Naive B cell (primary cell): ENCODE measurements at places on chromosomes 12 and 14. TPM values are rescaled to one million over a fixed set of nuclear protein-coding genes. Genes with fewer than 3 reads are reported as not detected.

DNA sequence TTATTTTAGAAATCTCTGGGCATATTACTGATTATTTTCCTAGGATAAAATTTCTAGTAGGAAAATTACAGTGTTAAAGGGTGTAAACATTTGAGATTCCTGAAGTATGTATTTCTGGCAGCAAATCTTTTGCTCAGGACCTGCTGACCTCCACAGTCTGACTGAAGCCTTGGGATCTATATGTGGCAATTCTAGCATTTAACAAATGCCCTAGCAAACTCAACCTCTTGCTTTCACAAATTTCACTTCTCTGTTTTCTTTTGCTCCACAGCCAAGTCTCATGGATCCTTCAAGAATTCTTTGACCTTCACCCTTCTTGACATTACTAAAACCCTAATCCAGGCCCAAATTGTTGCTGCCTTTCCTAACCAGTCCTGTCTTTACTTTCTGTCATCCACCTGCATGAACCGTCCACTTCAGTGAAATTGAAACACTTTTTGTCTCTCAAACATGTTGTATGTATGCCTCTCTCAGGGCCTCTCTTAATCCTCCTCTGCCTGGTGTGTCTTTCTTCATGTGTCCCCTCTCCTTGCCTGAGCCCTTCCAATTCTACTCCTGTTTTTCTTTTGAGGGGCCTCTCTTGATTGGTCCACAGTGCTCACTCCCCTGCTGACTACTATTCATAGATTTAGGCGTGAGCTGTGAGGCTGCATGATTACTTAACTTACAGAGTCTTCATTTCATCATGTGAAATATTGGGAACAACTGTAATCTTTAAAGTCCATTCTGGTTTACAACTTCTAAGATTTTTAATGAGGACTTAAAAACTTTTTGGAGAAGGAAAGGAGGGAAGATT, 5.1 kb upstream of the DYRK4 start:
- DNase-seq, result no peak

GRCh38 chr12:27561535-27562350, 37.7 kb downstream of the PPFIBP1 start:
- DNase-seq, result no peak

GRCh38 chr12:96063046-96063445, 27.7 kb upstream of the LTA4H start:
- no peak for DNase-seq

The ADGRD1 gene
- 2.9 TPM for polyA plus RNA-seq

- DNase-seq, result no peak
Observed at GRCh38 chr14:103775506-103775905, 59.9 kb downstream of the ZFYVE21 start.

The GSG1 gene
- polyA plus RNA-seq, result not detected

DNA sequence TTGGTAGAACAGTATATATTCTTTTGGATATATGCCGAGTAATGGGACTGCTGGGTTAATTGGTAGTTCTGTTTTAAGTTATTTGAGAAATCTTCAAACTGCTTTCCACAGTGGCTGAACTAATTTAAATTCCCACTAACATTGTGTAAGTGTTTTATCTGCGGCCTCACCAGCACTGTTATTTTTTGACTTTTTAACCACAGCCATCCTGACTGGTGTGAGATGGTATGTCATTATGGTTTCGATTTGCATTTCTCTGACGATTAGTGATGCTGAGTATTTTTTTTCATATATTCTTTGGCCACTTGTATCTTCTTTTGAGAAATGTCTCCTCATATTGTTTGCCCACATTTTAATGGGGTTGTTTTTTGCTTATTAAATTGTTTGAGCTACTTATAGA, 357.4 kb downstream of the C12orf50 start:
- DNase-seq, result no peak

GRCh38 chr12:13128291-13128965, 25.0 kb upstream of the GSG1 start:
- no peak for DNase-seq
